ENCODE measurements at places on chromosomes 11 and 22.
A peak's percentile ranks its signal among the peaks of the same experiment; 100 is the strongest.

GRCh38 chr22:37163575-37164504 is 14.1 kb upstream of the IL2RB start:
- DNase-seq, result no peak

DNA sequence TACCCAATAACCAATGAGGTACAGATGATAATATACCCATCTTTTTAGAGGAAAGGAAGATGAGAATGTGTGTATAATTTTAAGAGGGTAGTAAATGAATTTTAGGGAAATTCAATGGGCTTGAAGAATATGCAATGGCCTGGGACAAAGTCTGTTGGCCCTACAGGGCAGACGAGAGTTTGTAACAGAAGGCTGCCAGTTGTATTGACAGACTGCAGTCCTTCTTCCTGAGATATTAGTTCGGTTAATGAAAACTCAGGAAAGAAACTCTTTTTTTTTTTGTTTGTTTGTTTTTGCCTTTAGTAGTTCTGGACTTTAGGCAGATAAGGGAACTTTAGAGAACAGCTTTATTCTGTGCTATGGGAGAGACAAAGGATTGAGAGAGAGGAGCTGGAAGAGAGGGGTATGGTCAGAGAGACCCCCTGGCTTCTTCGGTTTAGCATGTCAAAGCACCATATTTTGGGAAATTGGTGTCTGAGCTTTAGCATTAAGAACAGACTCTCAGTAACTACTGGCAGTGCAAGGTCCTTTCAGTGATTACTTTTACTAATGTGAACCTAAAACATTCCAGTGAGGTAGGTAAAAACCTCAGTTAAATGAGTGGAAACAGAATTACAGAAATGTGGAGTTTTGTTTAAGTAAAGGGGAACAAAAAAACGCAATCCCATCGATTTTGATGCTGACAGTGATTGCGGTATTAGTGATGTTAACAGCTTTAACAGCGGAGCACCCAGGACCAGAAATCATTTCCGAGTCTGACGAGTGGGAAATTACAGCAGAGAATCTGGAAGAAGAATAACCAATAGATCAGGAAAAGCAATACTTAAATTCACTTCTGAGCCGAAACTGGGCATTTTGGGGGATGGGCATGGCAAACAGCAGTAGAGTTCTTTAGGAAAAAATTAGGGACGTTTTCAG is 644 bp upstream of the NAALAD2 start:
- DNase-seq, result no peak

DNA sequence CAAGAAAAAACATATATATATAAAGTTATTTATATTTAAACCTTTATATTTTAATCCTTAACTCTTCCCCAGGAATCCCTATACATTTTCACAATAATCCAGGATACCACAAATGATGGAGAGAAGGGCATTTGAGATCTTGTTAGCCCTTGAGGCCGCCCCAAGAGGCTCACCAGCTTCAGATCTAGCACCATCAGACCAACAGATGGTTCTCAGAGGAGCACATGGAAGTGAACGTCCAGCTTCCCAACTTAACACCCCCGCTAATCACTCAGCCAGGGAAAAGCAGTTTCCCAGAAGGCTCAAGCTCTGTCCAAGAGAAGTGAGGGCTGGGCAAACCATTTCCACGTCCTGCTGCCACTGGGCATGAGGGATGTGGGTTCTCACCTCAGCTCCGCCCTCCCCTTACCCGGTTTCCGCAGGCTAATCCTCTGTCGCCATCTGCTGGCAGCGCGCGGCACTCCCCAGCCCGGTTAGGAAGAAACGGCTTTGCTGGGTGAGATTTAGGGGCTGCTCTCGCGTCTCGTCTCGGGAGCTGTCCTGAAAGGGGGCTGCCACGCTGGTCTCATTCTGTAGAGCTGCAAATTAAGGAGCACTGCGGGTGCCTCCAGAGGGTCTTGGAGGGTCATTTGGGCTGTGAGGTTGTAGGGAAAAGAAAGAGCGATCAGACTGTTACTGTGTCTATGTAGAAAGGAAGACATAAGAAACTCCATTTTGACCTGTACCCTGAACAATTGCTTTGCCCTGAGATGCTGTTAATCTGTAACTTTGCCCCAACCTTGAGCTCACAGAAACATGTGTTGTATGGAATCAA is 6.8 kb upstream of the FAM111A start:
- peak; percentile 66 for DNase-seq

- no peak for DNase-seq
Measured at GRCh38 chr11:701741-702461, 4.1 kb upstream of the EPS8L2 start.

- DNase-seq, result no peak
Measured at GRCh38 chr11:119845756-119846155, 116.8 kb upstream of the NECTIN1 start.

GRCh38 chr22:25366876-25367466 is 147.5 kb downstream of the CRYBB2 start:
- DNase-seq, result no peak

- no peak for DNase-seq
Measured at GRCh38 chr11:21485426-21485825, 707.5 kb upstream of the ANO5 start.

GRCh38 chr11:12066056-12066798 is 44.2 kb upstream of the MICAL2 start:
- DNase-seq, result no peak

GRCh38 chr11:14872032-14872431 is 20.0 kb downstream of the CYP2R1 start:
- DNase-seq, result no peak

DNA sequence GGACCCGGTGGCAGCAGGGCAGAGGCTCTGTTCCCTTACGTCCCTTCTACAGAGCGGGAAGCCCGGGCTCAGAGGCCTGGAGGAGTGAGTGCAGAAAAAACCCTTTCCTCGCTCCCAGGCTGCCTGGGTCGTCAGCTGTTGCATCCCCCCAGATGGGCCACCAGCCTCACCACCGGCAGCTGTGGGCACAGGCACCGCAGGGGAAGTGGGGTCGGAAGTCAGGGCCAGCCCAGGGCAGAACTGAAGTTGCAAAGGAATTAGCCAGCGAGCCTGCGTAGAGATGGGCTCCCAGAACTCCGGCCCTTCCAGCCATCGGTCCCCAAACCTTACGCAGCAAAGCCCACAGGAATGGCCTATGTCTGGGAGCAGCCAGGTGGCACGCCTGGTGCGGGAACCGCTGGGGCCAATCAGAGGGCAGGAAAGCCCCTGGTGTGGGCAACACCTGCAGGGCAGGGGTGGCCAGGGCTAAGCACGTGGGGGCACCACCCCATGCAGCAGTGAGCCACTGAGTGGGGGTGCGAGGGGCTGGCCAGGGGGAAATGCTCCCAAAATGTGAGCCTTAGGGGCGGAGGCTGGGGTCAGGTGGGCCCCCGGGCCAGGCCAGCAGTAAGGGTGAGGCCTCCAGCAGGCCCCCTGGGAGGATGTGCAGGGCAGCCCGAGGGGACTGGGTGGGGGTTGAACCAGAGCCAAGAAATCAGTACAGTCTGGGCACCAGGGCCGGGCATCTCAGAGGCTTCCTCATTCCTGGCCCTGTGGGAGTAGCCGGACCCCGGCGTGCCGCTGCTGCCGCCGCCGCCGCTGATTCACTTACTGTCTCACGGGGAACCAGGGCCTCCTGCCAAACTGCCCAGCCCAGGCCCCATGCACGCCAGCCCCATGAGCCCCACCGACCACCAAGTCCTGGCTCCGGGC is 58.2 kb downstream of the WNT7B start:
- no peak for DNase-seq

DNA sequence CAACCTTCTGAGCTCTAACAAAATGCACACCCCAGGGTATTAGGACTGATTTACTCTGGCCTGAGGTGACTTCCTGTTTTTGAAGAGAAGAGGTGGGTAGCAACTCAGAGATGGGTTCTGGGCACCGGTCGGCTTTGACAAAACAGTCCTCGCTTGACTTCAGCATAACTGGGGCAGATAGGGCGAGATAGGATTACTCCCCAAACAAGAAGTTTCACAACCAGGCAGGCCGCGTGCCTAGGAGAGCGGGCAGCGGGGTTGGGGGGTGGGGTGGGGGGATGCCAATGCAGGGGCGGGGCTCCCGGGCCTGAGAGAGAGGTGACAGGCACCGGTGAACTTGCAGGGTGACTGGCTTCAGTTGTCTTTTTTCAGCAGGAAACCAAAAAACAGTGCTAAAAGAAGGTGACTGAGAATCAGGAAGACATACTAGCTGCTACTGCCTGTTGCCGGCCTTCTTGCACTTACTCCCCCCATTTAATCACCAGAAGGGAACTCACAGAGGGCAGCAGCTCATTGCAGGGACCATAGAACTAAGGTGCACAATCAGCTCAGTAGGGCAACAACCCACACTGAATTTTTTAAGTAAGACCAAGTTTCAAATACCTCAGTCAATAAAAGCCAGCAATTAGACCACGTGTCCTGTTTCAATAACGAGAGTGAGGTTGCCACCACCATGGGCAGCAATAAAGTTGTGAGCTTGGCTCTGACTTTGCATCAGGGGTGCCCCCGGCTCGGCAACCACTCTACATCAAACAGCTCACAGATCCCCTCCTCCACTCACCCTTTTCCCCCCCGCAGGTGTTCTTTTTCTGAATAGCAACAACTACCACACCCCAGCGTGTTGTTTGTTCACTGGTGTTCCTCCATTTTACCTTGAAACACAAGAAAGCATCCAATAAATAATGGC is 37.2 kb upstream of the ETS1 start:
- DNase-seq, result no peak

DNA sequence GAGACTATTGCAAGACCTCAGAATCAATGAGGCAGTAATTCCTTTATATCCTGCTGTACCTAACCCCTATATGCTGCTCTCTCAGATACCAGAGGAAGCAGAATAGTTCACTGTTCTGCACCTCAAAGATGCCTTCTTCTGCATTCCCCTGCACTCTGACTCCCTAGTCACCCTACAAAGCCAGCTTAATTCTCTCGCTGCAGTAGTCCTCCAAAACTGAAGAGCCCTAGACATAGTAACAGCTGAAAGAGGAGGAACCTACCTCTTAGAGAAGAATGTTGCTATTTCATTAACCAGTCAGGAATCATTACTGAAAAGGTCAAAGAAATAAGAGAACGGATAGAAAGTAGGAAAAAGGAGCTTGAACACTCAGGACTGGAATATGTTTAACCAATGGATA is 49.3 kb downstream of the PRSS23 start:
- no peak for DNase-seq

Measured in SK-N-DZ (cell line).